Hematopoietic multipotent progenitor cell (in vitro differentiated cells): ENCODE measurements at places on chromosomes 12 and 14. TPM values are rescaled to one million over a fixed set of nuclear protein-coding genes. Genes with fewer than 3 reads are reported as not detected.

The ZC3H10 gene
- total RNA-seq: 10.2 TPM

The FBRSL1 gene
- total RNA-seq: 23.7 TPM

The LGR5 gene
- total RNA-seq: under 0.01 TPM

The KRT85 gene
- not detected for total RNA-seq

The CPNE8 gene
- 7.3 TPM for total RNA-seq

The TGM1 gene
- 1.1 TPM for total RNA-seq

The KRT77 gene
- not detected for total RNA-seq

The HNRNPA1 gene
- total RNA-seq: 941 TPM

The ACOT2 gene
- 54.4 TPM for total RNA-seq

The SYCP3 gene
- total RNA-seq: 0.27 TPM

- DNase-seq: no peak
Observed at GRCh38 chr14:60922050-60922449, 58.8 kb downstream of the TRMT5 start.

- DNase-seq: no peak
Observed at GRCh38 chr14:55899531-55899930, 218.7 kb upstream of the PELI2 start.

- DNase-seq: no peak
Observed at GRCh38 chr14:49447540-49448107, 138.6 kb downstream of the RPS29 start.

- no peak for DNase-seq
Observed at GRCh38 chr14:31712244-31713127, 151.3 kb downstream of the NUBPL start.

GRCh38 chr12:106345746-106346145, 11.8 kb upstream of the POLR3B start:
- DNase-seq: no peak

- DNase-seq: no peak
Observed at GRCh38 chr12:110906516-110906915, 13.9 kb downstream of the MYL2 start.

GRCh38 chr12:22702690-22703089, 77.7 kb downstream of the ETNK1 start:
- DNase-seq: no peak

DNA sequence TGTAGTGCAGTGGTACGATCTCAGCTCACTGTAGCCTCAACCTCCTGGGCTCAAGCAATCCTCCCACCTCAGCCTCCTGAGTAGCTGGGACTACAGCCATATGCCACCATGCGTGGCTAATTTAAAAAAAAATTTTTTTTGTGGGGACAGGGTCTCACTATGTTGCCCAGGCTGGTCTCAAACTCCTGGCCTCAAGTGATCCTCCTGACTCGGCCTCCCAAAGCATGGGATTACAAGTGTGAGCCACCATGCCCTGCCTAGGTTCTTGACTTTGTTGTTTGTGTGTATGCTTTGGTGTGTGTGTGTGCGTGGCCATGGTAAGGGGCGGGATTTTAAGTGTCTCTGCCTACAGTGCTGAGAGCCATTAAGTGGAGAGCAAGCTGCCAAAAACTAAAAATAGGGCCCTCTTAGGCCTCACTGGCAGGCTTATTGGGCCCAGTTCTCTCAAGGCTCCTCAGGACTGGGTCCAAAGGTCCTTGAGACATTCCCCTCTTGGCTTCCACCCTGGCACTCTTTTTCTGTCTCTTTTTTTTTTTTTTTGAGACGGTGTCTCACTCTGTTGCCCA, 5.1 kb downstream of the COX14 start:
- no peak for DNase-seq

DNA sequence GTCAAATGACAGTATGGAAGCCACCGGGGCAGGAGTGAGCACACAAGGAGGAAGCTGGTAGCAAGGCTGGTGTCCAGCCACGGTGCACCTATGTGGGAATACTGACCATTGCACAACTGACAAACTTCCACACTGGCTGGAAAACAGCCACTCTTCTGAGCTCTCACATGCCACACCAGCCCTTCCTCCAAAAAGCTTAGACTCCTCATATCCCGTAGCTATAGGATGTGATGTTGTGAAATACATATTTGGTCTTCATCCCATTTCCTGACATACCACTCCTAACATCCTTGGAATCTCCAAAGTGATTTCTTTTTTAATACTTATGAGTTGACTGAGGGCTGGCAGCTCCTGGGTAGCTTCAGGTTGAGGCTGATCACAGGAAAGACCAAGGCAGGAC, 103.6 kb downstream of the NTF3 start:
- DNase-seq: no peak

GRCh38 chr14:21557084-21557901, 22.6 kb downstream of the OR10G3 start:
- peak; percentile 72 for DNase-seq
